LHCN-M2 (cell line): ENCODE measurements at places on chromosomes 11 and 22. TPM values are rescaled to one million over a fixed set of nuclear protein-coding genes. Genes with fewer than 3 reads are reported as not detected.

IGF2 gene
- total RNA-seq: 106 and 173 TPM in 2 replicates

SLC5A1 gene
- total RNA-seq: not detected in 2 replicates

CENPM gene
- total RNA-seq: 47.1 and 56.0 TPM in 2 replicates

CASP5 gene
- not detected in 2 replicates for total RNA-seq

ZFTA gene
- 23.3 and 24.8 TPM in 2 replicates for total RNA-seq

TSPAN32 gene
- not detected in 2 replicates for total RNA-seq

TMEM25 gene
- total RNA-seq: 4.6 and 14.1 TPM in 2 replicates

LIPT2 gene
- total RNA-seq: 1.2 and 4.8 TPM in 2 replicates

OR6T1 gene
- not detected in 2 replicates for total RNA-seq

OR52B4 gene
- total RNA-seq: not detected in 2 replicates

DBX1 gene
- not detected in 2 replicates for total RNA-seq

LARGE1 gene
- total RNA-seq: 7.8 and 8.6 TPM in 2 replicates

OR51T1 gene
- total RNA-seq: not detected in 2 replicates

C11orf21 gene
- not detected in 2 replicates for total RNA-seq

CALCA gene
- total RNA-seq: not detected in 2 replicates

DNA sequence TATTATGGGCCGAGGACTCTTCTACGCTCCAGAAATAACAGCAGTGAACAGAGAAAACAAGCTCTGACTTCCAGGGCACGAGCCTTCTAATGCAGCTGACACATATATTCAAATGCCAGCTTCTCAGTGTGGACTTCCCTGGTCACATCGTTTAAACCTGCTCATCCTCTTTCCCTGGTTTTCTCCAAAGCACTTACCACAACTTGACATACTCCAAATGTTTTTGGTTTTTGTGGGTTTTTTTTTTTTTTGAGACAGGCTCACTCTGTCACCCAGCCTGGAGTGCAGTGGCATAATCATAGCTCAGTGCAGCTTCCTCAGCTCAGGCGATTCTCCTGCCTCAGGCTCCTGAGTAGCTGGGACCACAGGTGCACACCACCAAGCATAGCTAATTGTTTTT, 105.5 kb downstream of the MICAL3 start:
- DNase-seq: peak; percentile 84

GRCh38 chr11:94171693-94172440, 43.2 kb downstream of the PANX1 start:
- peak; percentile 54 for DNase-seq

- no peak for DNase-seq
Observed at GRCh38 chr22:25353516-25354445, 134.3 kb downstream of the CRYBB2 start.

- no peak for DNase-seq
Observed at GRCh38 chr22:26845021-26845743, 187.8 kb downstream of the MIAT start.

DNA sequence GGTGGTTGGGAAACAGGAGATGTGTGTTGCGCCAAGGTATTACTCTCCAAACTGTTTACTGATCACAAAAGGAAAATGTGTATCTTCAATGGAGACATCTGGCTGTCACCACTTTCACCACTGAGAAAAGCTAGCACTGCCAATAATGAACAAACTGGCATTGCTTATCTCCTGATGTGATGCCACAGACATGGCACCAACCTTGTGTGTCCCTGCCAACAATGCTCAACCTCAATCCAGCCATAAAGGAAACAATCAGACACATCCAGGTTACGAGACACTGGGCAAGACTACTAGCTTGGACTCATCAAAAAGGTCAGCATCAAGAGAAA, 28.1 kb downstream of the GNB1L start:
- DNase-seq: no peak

- DNase-seq: no peak
Observed at GRCh38 chr22:16609548-16610261, 17.1 kb upstream of the CCT8L2 start.

GRCh38 chr11:25293166-25293565, 796.3 kb downstream of the LUZP2 start:
- DNase-seq: no peak

DNA sequence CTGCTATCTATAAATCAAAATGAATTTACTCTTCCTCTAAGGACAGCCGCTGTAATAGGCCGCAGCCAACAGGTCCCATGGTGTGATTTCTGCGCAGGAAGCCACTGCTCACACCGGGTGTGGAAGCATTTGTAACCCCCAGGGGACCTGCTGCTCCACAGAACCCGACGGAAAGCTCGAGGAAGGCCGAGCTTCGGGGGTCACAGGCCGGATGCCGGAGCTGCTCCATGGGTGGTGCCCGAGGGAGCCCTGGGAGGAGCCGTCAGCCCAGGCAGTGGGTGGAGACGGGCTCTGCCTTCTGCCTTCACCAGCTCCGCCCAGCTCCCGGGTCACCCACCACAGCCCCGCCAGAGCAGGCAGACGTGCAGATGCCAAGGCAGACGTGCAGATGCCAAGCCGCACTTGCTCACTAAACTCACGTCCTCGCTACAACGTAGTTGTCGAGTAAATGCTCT, 63.5 kb downstream of the BRD1 start:
- DNase-seq: peak; percentile 55

GRCh38 chr11:8830641-8831040, 80.3 kb upstream of the AKIP1 start:
- DNase-seq: no peak

DNA sequence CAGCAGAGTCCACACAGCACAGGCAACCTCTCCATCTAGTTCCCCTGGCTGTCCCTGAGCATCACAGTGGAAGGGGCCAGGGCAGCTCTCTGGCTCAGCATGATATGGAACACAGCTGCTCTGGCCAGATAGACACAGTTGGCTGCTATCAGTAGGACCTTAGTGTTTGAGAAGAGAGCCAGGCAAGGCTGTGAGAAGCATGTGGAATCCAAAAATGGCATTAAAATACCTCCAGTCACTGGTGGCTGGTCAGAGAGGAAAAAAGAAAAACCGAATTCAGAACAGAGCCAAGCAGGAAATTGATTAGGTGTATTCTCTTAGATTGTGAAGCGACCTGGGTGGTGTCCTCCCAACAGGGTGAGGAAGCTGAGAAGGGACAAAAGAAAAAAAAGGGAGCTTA, 27.9 kb downstream of the SERPINH1 start:
- DNase-seq: no peak

DNA sequence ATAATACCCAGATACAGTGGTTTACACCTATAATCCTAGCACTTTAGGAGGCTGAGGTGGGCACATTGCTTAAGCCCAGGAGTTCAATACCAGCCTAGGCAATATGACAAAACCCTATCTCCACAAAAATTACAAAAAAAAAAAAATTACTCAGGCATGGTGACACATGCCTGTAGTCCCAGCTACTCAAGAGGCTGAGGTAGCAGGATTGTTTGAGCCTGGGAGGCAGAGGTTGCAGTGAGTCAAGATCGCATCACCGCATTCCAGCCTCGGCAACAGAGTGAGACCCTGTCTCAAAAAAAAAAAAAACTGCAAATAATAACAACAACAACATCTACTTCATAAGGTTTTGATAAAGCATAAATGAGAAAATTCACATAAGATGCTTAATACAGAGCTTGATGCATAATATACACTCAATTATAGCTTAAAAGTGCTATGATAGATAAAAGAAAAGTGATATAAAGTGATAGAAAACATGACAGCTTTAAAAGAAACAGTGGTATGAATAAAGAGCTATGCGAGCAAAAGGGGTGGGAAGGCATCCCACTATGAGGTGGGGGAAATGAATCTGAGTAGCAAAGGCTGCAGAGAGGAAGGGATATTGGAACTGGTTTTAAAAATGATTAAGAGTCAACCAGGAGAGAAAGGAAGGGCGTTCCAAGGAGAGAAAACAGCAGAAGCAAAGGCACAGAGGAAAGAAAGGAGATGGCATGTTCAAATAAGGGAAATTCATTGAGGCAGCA, 197.6 kb downstream of the KIF18A start:
- peak; percentile 85 for DNase-seq

DNA sequence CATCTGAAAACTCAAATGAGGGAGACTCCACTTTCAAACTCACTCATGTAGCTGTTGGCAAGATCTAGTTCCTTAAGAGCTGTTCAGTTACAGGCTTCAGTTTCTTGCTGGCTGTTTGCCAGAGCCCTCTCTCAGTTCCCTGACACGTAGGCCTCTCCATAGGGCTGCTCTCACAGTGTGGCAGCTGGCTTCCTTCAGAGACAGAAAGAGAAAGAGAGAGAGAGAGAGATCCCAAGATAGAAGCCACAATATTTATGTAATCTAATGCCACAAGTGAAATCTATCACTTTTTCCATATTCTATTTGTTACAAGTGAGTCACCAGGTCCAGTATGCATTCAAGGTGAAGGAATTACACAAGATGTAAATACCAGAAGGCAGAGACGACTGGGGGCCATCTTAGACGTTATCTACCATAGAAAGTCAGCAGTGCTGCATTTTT, 168.8 kb downstream of the RCN1 start:
- DNase-seq: peak; percentile 48

DNA sequence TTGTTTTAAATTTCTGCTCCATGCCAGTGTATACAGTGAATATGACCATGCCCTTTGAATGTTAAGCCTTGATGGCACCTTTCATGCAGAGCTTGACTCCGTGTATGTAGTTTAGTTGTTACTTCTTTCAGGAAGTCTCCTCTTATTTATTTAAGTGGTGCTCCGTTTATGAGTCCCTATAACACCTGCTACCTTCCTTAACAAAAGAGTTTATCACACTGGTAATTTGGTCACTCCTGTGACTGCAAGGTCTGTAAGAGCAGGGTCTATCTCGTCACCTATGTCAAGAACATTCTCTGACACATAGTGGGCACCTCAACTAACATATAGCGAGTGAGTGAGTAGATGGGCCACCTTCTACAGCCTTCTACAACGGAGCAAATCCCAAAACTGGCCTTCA, 152.5 kb downstream of the CCDC34 start:
- no peak for DNase-seq

DNA sequence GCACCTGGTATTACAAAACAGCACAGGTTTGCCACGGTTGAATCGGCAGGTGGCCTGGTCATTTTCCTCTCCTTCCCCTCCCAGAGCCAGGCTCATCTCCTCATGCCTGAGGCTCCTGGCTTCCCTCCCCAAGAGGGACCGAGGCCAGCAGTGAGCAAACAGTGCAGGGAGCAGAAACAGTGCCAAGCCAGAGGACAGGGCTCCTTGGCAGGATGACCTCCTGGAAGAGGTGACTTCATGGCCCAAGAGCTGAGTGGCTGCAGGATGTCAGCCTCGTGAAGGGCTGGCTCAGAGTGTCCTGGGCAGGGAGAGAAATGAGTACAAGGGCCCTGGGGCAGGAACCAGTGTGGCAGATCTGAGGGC, 22.8 kb upstream of the PPFIA1 start:
- DNase-seq: no peak

DNA sequence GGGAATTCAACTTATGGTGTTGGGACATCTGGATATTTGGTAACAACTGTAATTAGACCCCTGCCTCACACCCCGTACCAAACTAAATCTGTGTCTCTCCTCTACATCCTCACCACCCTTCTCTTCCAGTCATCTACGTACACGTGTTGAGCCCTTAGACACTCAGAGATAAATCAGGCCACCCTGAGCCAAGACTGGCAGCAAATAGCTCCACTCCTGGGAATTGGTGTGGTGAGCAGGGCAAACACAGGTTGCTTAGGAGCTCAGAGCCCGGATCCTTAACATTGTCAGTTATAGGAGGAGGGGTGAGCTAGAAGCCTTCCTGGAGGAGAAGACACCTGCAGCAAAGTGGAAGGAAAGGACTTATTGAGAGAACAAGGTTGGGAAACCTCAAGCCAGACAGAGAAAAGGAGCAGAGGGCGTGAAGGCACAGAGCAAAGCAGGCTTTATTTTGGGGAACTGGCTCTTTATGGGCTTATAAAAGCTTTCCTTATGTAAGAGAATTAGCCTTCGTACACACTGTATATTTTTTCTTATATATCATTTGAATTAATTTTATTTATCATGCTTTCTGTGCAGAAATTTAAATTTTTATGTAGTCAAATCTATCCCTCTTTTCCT, 36.9 kb upstream of the KLHL35 start:
- DNase-seq: no peak

- no peak for DNase-seq
Observed at GRCh38 chr11:106988151-106989077, 29.9 kb downstream of the GUCY1A2 start.

GRCh38 chr22:38031491-38031890, 25.7 kb upstream of the PICK1 start:
- DNase-seq: no peak

GRCh38 chr11:81987829-81988472, 745.7 kb downstream of the FAM181B start:
- DNase-seq: no peak

DNA sequence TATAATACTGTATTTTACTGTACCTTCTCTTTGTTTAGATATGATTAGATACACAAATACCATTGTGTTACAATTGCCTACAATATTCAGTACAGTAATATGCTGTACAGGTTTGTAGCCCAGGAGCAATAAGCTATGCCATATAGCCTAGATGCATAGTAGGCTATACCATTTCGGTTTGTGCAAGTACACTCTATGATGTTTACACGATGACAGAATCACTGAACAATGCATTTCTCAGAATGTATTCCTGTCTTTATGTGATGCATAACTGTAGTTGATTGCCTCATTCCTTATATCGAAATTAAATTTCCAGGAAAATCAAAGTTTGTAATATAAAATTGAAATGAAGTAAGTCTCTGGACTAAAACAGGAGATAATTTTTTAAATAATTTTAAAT, 49.3 kb upstream of the OR5P2 start:
- DNase-seq: no peak

GRCh38 chr11:64755681-64756361, 4.0 kb downstream of the PYGM start:
- no peak for DNase-seq

GRCh38 chr11:95913830-95914615, 9.9 kb downstream of the MTMR2 start:
- DNase-seq: no peak

DNA sequence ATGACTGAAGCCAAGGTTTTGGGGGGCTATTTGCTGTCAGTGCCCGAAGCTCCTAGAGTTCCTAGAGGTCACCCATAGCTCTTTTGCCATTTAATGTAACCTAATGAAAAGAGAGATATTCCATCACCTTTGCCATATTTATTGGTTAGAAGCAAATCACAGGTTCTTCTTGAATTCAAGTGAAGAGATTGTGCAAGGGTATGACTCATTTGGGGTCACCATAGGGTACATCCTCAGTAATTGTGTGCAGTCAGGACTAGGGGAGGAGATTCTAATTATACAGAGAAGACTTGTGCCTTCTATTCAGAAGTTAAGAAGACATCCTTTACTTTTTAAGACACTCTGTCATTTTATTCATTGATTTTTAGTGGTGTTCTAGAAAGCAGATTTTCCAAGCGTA, 6.9 kb upstream of the PRAME start:
- DNase-seq: peak; percentile 34
